ENCODE measurements at places on chromosomes 4 and X.
A peak's percentile ranks its signal among the peaks of the same experiment; 100 is the strongest.

- DNase-seq, result no peak
Measured at GRCh38 chr4:54726907-54727306, 69.2 kb downstream of the KIT start.

- DNase-seq, result no peak
Measured at GRCh38 chrX:30364229-30364628, 55.0 kb upstream of the NR0B1 start.

GRCh38 chrX:14697451-14697850 lies 168.1 kb downstream of the GLRA2 start:
- DNase-seq, result peak; percentile 11

DNA sequence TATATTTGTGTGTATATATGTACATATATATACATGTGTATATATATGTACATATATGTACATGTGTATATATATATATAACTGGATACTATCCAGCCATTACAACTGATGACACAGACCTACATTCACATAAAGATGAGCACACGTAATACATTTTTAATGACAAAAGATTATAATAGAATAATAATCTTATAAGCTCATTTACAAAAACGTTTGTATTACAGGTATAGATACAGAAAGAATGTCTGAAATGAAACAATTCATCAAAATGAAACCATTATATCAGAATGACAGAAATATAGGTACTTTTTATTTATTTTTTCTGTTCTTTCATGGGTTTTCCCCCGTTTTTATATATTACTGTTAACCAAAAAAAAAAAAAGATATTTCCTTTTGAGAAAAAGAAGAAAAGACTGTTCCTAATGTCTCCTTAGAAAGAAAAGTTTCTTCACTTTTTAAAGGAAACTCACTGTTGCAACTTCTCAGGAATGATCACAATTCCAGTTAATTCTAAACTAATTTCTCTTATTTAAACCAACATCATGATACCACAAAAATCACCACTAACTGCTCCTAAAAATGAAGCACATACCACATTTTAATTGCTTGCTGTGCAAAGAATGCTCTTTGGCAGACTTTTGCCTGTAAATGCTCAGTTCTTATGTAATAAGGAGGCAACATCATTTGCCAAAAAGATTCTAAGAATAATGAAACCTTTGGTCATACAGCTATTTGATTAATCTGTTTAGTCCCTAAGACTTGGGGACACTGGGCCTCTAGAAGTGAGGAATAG lies 18.9 kb downstream of the LEF1 start:
- DNase-seq, result no peak

GRCh38 chr4:119172223-119172622 lies 36.6 kb downstream of the MYOZ2 start:
- DNase-seq, result peak; percentile 18

DNA sequence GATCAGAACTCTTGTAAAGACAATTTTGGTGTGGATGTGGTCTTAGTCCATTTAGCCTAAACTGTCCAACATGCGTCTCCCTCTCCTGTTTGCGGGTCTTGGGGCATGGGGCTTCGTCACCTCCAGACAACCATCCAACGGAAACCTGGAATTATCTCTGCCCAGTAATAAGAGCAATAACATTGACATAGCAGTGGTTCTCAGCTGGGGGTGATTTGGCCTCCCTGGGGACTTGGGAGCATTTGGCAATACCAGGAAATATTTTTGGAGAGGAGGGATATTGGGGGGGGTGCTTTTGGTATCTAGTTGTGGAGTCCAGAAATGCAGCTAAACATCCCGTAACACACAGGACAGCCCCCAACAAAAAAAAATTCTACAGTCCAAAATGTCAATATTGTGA lies 47.2 kb downstream of the SEL1L3 start:
- DNase-seq, result no peak

GRCh38 chr4:172989984-172990820 lies 178.4 kb upstream of the GALNT7 start:
- DNase-seq, result no peak

DNA sequence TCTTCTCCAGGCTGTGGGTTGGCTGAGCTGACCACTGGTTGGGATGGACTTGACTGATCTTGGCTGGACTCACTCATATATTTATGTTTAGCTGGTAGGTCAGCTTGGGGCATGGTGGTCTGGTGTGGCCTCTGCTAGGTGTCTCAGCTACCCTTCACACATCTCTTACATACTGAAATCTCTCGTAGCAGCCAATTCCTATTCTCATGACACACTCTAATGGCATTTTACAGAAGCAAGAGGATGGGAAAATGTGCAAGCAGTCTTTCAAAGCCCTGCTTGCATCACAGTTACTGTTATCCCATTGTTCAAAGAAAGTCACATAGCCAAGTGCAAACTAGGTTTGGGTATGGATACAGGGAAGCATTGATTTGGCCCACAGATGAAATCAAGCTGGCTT lies 55.5 kb upstream of the PCDH18 start:
- peak; percentile 6 for DNase-seq

Data from bronchial epithelial cell (primary cell).